GM10248 (cell line): ENCODE measurements at places on chromosomes 2 and 18.

GRCh38 chr2:60091266-60091665 lies 462.2 kb downstream of the BCL11A start:
- no peak for DNase-seq

GRCh38 chr2:239042046-239042445 lies 194.2 kb downstream of the TWIST2 start:
- no peak for DNase-seq

- no peak for DNase-seq
Observed at GRCh38 chr2:136436936-136437335, 319.0 kb upstream of the CXCR4 start.

- DNase-seq, result no peak
Observed at GRCh38 chr2:72255540-72255939, 107.9 kb upstream of the CYP26B1 start.

GRCh38 chr2:5696945-5697521 lies 4.8 kb downstream of the SOX11 start:
- no peak for DNase-seq

- DNase-seq, result no peak
Observed at GRCh38 chr2:71505086-71505769, 51.9 kb downstream of the DYSF start.

- no peak for DNase-seq
Observed at GRCh38 chr2:98126061-98126460, 39.1 kb downstream of the VWA3B start.

DNA sequence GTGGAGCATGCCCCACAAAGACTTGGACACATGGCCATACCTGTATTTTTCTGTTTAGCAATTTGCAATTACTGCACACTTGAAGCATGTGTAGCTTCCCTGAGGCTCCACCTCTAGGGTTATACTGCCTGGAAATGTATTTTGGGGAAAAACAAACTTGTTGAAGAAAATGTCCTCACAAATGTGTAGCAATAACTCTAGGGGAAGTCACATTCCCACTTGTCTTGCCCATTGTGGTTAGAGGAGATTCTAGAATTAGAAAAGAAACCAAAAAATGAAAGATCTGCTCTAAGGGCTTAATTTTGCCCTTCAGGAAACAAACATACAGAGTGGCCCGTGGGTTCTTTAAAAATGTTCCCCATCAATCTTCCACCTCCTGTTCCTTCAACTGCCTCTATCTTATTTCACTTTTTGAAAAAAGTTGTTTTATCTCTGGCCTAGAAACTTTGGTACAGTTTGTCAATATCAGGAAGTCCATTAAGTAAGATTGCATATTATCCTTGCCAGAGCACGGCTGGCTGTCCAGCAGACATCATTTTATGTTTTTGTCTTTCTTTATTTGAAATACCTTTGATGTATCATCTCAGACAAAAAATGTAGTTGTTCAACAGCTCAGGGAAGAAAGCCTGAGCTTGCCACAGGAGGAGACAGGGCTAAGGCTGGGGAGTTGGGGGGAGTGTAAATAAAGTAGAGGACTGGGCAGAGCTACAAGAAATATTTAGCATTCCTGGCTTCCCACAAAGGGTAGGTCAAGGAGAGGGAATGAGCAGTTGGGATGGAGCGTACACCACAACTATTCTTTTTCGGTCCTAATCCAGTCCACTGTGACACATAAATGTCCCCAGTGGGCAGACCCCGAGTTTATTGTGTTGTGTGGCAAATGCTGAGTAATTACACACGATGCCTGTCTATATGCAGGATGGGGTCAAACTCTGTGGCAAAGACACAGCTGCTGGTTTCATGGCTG lies 96.8 kb upstream of the CDC42EP3 start:
- no peak for DNase-seq

DNA sequence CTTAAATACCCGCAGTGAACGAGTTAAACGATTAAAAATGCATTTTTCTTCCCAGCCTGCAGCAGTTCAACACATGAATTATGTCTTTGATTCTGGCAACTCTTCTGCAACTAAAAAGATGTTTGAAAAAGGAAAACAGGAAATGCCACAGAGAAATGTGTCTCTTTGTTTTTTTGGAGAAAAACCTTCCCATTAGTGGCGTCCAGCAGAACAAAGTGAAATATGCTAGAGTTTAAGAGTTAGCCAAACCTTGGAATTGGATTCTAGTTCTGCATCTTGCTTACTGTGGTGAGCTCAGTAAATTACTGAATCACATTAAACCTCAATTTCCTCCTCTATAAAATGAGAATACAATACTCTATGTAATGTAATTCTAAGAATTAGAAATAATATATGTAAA lies 900.2 kb upstream of the ACVR2A start:
- DNase-seq, result no peak

DNA sequence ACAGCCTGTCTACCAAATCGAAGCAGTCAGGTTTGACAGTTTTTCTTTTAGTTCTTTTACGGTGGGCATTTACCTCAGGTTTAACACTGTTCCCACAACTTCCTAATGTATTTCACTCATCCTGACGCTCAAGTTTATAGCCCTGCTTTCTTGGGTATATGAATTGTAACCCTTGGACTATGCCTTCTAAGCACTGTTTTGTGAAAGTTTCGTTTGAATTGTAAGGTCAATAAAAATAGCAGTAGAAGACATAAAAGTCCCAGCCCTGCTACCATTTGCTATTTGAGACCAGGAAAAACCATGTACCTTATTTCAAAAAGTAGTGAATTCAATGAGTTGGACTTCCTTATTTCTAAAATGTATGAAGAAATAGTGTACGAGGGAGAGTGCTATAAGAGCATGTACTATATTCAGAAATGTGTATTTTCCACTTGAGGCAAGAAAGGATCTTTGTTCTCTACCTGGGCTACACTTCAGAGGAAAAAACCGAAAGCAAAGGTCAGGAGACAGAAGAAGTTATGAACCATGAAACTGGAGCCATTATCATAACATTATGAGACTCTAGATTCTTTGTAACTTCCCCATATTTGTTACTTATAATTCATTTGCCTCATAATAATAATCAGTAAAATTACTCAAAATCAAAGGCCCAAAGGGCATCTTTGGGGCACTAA lies 1.9 kb upstream of the ZC3H15 start:
- no peak for DNase-seq

DNA sequence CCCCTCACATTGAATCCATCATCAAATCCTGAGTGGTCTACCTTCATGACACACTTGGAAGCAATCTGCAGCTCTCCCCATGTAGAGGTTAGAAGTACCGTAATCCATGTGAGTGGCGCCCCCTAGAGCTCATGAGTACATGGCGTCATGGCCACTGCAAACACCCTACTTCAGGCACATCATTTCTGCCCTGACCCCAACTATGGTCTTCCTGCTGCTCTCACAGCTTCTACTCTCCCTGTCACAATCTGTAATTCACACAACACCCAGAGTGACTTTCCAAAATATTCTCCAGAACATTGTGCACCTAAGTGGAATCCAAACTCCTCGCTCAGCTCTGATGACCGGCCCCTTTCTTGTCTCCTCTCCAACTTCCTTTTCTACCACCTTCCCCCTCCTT lies 141.9 kb downstream of the ANKRD44 start:
- DNase-seq, result peak; percentile 61

DNA sequence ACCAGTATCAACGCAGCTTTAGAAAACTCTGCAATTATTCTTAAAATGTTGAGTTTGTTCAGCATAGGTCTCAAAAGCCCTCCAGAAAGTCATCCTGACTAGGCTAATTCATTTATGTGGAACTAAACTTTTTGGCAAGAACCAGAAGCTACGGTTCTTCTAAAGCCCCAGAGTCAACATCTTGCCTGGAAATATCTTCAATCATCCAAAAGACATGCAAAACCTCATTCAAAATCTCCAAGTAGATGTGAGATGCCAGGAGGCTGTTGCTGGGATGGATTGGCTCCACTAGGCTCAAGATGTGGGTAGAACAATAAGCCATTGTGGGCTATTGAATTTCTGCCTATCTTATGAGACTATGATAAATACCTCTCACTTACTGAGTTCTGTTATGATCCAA lies 2.1 kb upstream of the SCG2 start:
- DNase-seq, result no peak

- no peak for DNase-seq
Observed at GRCh38 chr2:36717603-36718266, 21.2 kb downstream of the VIT start.

DNA sequence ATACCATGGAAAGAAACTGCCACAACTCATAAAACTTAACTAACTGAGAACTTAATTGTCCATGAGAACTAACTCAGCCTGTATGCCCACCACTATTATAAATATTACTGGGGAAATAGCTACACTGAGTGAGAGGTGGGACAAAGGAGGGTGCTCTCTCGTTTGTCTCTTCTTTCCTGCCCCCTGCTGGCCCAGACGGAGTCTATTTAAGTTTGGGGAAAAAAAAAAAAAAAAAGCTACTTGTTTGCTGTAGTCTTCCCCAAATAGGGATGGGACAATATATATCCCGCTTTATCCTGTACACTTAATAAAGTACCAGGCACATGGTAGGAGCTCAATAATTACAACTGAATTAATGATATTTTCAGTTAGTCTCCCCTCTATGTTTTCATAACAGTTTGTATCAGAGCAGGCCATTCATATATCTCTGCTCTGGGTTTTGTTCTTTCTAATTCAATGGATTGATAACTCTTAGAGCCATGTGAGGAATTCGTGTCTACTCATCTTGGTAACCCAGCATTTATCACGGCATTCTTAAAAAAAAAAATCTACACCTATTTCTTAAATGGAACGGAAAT lies 647.6 kb upstream of the PKDCC start:
- no peak for DNase-seq

- DNase-seq, result no peak
Observed at GRCh38 chr18:52001106-52001505, 338.9 kb upstream of the DCC start.

DNA sequence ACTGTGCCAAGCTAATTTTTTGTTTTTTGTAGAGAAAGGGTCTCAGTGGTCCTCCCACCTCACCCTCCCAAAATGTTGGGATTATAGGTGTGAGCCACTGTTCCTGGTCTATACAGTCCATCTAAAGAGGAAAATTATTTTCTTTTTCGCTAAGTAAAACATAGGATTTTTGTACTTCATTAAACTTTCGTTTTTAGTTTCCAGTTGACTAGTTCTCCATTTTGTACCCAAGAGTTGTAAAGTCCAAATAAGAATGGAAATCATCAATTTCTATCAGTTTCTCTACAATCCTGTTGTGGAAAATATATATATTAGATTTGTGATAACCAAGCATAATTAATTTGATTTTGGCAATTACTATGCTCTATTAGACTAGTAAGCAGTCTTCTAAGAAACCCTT lies 156.4 kb downstream of the BABAM2 start:
- no peak for DNase-seq

DNA sequence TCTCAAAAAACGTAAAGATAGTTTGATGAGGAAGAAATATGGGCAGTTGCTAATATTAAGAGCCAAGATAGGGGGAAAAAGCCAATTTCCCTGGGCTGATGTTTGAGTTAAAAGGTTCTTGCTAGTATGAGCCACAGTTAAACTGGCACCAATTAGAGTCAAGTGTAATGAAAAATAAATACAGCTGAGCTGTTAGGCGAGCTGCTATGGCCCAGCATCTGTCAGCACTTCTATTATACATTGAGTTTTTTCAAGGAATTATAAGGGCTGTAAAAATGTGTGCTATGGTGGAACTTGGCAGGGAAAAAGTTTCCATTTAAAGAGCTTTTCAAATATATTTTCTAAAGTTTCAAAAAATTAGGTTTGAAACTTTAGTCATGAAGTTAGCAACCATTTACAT lies 279.6 kb downstream of the CYRIA start:
- no peak for DNase-seq
